ENCODE measurements at places on chromosomes 2 and 18.

DNA sequence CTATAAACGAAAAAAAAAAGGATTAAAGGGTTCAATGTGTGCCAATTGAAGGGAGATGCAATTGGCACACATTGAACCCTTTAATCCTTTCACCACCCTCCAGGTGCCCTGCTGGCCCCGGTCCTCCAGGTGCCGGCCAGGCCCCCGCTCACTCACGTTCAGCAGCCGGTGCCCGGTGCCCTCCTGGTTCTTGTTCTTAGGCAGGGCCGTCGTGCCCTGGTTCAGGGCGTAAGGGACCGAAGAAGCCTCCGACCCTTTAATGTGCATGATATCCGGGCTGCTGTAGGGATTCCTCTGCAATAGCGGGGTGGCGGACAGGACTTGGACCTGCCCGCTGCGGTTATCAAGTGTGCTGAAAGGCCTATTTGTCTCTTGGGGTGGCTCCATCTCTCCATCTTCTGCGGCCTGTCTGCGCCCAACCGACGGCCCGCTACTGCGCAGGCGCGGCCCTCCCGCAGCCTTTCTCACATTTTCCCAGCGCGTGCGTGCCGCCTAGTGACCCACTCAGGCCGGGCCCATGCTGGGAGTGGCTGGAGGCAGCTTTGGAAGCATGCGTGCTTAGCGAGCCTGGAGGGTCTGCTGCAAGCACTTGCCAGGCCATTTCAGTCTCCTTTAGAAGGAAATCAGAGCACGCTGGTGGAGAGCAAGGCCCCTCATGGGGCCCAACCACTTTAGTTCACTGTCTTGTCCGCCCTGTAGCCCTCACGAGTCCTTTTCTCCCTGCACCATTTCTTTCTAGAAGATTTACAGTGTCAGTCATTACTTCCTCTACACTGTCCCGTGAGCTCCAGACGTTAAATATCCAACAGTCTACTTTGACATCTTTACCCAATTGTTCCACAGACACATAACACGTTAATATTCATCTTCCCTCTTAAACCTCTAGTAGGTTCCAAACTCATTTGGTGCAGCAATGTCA lies 24.3 kb downstream of the TMEM237 start:
- DNase-seq = peak; percentile 85

DNA sequence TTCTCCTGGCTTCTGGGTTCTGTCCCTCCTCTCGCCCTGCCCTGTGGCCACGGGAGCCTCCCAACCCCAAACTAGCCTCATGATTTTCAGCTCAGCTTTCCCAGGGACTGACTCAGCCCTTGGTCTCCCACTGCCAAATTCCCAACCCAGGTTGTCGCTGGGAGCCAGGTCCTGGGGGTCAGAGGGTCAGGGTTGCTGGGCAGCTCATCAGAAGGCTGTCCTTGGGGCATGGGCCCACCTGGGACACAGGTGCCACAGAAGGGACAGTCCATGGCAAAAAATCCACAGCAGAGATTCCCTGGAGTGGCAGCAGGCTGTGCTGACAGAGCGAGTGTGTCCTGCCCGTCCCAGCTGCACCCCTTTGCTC lies 180.4 kb downstream of the TWIST2 start:
- DNase-seq = peak; percentile 32

- DNase-seq = no peak
Measured at GRCh38 chr18:55085557-55086285, 126.5 kb upstream of the CCDC68 start.

GRCh38 chr2:230974096-230974913 lies 21.6 kb upstream of the SPATA3 start:
- no peak for DNase-seq

DNA sequence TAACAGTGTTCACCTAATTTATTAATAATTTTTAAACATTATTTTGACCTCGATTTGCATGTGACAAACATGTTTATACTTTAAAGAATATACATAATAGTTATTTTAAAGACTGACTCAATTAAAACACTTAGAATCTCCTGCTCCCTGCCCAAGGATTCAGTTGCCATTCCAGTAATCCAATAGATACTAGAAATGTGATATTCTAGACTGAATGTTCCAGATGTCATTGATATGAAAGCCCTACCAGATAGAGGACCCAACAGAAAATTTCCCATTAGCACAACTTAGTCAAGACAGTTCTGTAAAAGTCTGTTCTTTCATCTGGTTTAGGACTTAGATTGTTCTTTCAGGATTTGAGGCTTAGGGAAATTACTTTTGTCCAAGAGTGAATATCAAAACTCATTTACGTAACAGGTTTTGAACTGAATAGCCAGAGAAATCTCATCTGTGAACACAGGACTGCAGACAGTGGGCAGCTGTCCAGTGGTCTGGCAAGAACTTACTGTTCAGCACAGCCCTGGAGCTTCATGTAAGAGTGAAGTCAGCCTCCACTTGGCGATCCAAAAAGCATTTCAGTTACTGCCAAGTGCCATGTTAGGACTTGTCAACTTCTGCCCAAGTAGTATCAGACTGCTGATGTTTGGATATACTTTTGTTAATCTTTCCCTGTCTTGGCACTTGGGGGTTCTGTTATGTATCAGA lies 77.5 kb downstream of the OSBPL6 start:
- peak; percentile 87 for DNase-seq

- DNase-seq = no peak
Measured at GRCh38 chr2:136327162-136327852, 209.4 kb upstream of the CXCR4 start.

GRCh38 chr2:65557616-65558573 lies 125.5 kb upstream of the SPRED2 start:
- no peak for DNase-seq

DNA sequence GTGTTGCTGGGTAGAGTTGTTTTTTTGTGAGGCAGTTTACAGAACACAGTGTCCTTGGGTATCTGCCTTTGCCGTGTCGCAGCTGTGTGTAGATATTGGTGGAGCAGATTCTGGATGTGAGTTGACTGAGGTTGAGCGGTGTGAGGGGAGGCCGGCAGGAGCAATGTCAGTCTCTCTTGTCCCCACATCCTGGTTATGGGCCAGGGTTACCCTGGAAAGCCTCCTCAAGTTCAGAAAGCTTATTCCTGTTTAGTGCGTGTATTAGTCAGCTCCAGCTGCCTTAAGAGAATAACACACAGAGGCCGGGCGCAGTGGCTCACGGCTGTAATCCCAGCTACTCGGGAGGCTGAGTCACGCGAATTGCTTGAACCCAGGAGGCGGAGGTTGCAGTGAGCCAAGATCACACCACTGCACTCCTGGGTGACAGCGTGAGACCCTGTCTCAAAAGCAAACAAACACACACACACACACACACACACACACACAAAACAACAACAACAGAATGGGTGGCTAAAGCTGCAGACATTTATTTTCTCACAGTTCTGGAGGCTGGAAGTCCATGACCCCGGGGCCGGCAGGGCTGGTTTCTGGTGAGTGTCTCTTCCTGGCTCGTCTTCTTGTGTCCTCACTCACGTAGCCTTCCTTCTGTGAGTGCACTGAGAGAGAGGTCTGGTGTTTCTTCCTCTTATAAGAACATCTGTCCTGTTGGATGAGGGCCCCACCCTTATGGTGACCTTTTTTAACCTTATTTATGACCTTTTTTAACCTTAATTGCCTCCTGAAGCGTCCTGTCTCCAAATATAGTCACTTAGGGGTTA lies 5.1 kb downstream of the NCK2 start:
- DNase-seq = no peak

- DNase-seq = no peak
Measured at GRCh38 chr18:12076424-12077140, 17.1 kb upstream of the ANKRD62 start.

DNA sequence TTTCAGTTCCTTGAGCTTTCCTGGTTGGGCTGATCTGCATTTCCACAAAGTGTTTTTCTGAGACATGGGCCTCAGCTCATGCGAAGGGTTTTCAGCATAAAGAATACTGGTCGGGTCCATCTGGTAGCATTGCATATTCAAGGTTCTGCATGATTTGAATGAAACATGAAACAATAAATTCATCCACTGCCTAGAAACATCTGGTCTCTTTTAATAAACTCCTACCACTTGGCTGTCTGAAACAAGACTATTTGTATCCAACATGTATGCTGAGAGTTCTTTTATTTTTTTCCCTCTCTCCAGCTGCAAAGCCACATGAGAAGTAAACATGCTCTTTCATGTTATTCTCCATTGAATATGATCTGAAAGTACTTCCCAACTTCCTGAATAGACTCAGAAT lies 314.9 kb upstream of the SOX11 start:
- no peak for DNase-seq

DNA sequence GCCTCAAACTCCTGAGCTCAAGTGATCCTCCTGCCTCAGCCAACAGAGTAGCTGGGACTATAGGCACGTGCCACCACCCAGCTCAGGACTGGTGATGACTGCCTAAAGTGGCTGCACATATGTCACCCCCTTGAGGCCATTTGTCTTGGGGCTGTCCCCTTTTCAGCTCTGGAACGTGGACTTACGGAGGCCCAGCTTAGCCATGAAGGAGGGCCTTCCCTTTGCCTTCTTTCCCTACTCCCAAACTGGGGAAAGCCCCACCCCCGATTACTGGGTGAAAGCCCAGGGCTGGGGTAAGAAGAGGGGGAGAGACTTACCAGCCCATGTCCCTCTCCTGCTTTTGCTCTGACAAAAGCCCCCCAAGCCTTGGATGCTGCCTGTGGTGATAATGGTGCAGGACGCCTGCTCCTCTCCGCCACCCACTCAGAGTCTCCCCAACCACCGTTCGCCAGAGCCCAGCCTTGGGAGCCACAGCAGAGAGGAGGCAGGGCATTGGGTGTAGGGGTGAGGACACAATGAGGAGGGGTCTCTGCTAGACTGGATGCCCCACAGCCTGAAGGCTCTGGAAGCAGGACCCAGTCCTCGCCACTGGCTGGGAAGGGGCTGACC lies 2.5 kb upstream of the DUSP2 start:
- no peak for DNase-seq

- no peak for DNase-seq
Measured at GRCh38 chr2:44805401-44806235, 135.9 kb upstream of the SIX3 start.

DNA sequence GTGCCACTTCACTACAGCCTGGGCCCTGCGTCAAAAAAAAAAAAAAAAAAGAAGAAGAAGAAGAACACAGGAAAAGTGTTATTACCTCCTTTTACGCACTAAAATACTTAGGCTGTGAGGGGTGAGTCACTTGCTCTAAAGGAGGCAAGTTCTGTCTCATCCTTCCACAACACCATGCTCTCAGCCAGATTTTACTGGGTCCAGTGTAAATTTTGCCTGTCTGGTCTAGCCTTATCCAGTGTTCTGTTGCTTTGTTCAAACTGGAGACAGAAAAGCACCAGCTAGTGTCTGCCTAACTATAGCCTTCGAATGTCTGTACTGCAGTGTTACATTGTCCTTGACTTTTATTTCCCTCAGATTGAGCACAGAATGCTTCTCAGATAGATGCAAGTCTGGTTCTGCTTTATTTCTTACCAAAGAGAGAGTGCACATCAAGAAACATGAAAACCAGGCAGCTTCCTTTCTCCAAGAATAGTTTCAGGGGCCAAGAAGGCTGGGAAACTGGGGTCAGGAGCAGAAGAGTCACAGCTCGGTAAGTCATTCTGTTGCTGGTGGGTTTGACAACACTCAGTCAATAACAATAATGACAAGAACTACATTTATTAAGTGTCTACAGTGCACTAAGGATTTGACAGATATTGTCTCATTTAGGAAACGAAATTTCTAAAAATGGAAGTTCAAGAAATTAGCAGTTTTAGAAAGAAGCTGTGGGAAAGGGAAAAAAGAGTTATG lies 3.1 kb upstream of the MSGN1 start:
- DNase-seq = no peak

- peak; percentile 46 for DNase-seq
Measured at GRCh38 chr2:127155947-127156346, 49.0 kb upstream of the BIN1 start.

- DNase-seq = no peak
Measured at GRCh38 chr2:62706721-62707521, 1.4 kb downstream of the EHBP1 start.

- no peak for DNase-seq
Measured at GRCh38 chr18:77899972-77900754, 650.5 kb downstream of the GALR1 start.

DNA sequence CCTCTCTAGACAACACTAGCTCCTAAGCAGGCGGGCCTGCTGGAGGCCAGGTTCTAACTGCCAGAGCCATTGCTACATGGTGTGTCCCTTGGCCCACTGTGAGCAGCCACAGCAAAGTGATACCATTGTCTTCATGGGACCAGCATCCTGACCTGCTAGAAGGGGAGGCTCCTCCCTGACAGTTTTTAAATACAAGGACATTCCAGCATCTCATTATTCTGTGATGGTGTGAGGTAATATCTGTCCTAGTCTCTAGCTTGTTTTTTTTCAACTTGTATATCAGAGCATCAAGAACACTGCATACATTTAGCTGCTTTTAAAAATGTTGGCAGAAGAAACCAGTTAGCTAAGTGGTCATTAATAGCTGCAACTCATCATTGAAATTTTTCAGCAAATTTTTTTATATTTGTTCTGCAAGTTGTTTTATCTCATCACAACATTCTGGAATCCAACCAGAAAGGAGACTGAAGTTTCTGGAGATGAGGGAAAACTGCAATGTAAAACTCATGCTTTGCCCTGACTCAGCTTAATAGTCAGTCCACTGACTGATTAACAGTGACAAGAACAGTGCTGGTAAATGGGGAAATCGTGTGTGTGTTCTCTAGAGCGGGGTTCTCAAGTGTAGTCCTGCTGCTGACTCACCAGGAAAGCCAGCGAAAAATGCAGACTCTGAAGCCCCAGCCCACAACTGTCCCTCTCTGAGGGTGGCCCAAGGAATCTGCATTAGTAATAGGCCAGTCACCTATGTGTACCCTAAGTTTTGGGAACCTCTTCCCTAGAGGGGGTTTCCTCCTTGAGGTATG lies 17.8 kb downstream of the MAPRE3 start:
- DNase-seq = peak; percentile 39

- DNase-seq = no peak
Measured at GRCh38 chr2:170744248-170745002, 25.8 kb upstream of the ERICH2 start.

DNA sequence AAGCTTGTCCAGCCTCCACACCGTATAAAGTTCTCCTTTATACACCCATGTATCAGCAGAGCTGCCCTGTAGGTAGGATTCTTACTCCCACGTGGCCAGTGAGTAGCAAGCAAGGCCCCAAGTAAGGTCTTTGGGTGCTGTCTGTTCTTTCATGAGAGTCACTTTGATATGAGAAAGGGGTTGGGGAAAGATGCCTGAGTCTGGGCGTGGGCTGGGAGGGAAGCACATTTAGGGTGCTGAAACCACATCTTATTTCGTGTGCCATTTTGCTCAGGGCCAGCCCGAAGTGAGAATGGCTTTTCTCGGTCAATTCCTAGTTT lies 436 bp upstream of the ITPRIPL1 start:
- DNase-seq = no peak

GRCh38 chr2:228507870-228508269 lies 326.4 kb upstream of the SPHKAP start:
- no peak for DNase-seq

GRCh38 chr18:8945514-8945913 lies 157.0 kb upstream of the NDUFV2 start:
- no peak for DNase-seq
